ENCODE measurements at places on chromosomes 2 and 18. TPM values are rescaled to one million over a fixed set of nuclear protein-coding genes. Genes with fewer than 3 reads are reported as not detected.

Gene BCL2
- polyA plus RNA-seq: 1.2 TPM

Gene GAD1
- polyA plus RNA-seq: 0.20 TPM

Gene MC5R
- polyA plus RNA-seq: not detected

Gene SMAD4
- 55.3 TPM for polyA plus RNA-seq

Gene DSC1
- polyA plus RNA-seq: not detected

Gene QPCT
- 0.06 TPM for polyA plus RNA-seq

Gene KCNG2
- polyA plus RNA-seq: not detected

Gene CAPN14
- polyA plus RNA-seq: 0.08 TPM

Gene HADHA
- 64.3 TPM for polyA plus RNA-seq

Gene INHA
- 1.2 TPM for polyA plus RNA-seq

Gene AFG3L2
- 26.0 TPM for polyA plus RNA-seq

Gene GRB14
- polyA plus RNA-seq: 6.4 TPM

Gene C2orf66
- 0.71 TPM for polyA plus RNA-seq

Gene HNRNPLL
- 29.8 TPM for polyA plus RNA-seq

Gene POU3F3
- polyA plus RNA-seq: not detected

Gene DYSF
- polyA plus RNA-seq: 0.18 TPM

Gene ELAC1
- polyA plus RNA-seq: 13.0 TPM

Gene PRKAG3
- not detected for polyA plus RNA-seq

Gene CCNYL1
- polyA plus RNA-seq: 10.0 TPM

Gene RBKS
- polyA plus RNA-seq: 7.2 TPM

Gene TRIM43
- 0.23 TPM for polyA plus RNA-seq

Gene OR6B2
- not detected for polyA plus RNA-seq

Gene RIT2
- 0.06 TPM for polyA plus RNA-seq

Gene RTP5
- polyA plus RNA-seq: not detected

Data from SK-N-SH (cell line).